ENCODE measurements at places on chromosomes 12 and 14.
A peak's percentile ranks its signal among the peaks of the same experiment; 100 is the strongest.

DNA sequence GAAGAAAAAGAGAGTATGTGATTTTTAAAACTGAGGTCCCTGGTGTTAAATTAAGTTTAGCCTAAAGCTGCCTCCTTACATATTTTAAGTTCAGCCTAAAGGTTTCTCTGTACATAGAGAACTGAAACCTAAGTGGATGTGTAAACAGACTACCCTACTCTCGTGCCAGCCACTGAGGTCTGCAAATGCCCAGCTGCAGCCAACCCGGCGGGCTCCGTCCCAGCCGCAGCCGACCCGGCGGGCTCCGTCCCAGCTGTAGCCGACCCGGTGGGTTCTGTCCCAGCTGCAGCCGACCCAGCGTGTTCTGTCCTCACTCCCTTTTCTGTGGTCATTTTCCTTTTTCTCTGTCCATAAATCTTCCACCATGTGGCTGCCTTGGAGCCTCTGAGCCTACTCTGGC is 97.2 kb upstream of the SFSWAP start:
- DNase-seq = no peak

DNA sequence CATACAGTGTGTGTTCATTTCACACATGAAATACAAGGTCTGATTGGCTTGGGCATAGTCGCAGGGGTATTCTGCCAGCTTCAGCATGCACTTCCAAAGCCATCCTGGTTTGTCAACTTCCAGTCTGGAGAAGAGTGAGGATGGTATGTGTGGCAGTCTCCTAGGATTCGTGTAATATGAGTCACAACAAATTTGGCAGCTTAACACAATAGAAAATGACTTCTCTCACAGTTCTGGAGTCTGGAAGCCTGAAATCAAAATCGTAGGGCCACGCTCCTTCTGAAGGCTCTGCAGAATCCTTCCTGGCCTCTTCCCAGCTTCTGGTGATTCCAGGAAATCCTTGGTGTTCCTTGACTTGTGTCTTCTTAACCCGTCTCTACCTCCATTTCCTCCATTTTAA is 167.5 kb downstream of the PPM1H start:
- DNase-seq = no peak

DNA sequence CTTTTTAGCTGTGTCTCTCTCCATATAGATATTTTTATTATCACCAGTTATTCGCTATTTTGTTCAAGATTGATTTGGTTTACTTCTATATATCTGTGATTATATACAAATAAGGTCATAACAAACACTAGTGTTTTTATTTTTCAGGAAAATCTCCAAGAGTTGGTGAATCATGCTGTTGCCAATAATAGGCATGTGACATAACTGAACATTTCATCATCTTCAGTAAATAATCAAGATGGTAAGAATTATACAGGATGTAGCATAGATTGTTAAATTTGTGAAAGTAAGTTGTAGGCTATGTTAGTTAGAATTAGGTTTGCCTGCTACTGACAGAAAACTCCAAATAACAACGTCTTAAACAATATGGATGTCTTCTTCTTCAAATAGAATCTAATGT is 240.9 kb upstream of the PDE3A start:
- DNase-seq = no peak

DNA sequence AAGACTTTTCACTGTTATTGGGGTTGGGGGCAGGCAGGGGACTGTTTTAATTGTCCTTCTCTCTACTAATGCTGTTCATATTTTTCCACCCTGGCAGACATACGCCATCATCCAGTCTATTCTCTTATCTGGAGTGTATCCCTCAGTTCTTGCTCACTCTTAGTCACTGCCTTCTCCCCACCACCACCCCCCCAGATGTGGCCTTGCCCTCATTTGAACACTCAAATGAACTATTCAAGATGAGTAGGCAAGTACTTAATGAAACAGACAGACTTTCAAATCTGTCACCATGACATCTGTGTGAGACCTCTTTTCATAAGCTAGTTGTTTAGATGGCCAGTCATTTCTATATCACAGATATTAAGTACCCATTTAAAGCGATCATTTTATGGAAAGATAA is 10.1 kb downstream of the NUDT4 start:
- no peak for DNase-seq

- DNase-seq = no peak
Observed at GRCh38 chr14:30114051-30114450, 186.4 kb upstream of the PRKD1 start.

DNA sequence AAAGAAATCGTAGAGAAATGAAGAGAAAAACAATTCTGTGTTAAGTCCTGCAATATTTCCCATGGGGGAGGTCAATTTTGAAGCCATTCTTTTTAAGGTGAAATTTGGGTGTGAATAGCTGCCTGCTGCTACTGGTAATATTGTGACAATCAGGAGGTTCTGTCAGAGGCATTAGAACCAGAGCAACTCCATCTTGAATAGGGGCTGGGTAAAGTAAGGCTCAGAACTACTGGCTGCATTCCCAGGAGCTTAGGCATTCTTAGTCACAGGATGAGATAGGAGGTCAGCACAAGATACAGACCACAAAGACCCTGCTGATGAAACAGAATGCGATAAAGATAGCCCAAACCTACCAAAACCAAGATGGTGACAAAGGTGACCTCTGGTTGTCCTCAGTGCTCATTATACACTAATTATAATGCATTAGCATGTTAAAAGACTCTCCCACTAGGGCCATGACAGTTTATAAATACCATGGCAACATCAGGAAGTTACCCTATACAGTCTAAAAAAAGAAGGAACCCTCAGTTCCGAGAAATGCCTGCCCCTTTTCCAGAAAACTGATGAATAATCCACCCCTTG is 24.8 kb upstream of the MTHFD1 start:
- DNase-seq = no peak

DNA sequence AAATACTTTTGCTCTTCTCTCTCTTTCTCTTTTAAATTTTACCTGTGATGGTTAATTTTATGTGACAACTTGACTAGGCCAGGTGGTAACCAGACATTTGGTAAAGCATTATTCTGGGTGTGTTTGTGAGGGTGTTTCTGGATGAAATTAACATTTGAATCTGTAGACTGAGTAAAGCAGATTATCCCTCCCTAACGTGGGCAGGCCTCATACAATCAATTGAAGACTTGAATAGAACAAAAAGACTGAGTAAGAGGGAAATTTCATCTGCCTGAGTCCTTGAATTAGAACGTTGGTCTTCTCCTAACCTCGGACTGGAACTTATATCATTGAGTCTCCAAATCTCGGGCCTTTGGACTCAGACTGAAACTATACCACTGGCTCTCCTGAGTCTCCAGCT is 182.1 kb downstream of the NELL2 start:
- no peak for DNase-seq

- no peak for DNase-seq
Observed at GRCh38 chr12:31832740-31833729, 104.2 kb upstream of the AMN1 start.

GRCh38 chr12:12734561-12735071 is 17.4 kb downstream of the CDKN1B start:
- no peak for DNase-seq

DNA sequence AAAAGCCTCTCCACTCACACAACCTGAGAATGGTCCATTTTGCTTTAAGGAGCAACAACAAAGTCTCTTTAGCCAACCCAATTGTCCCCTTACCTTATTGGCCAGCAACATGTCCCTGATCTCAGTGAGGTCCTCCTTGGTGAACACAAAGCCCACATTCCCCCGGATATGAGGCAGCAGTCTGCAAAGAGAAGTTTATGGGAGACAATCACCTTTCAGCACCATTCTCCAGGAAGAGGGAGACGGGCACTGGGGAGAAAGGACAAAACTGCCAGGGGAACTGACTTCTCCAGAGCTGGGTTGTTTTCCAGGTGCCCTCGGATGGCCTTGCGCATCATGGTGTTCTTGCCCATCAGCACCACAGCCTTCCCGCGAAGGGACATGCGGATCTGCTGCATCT is 1.9 kb downstream of the RPLP0 start:
- no peak for DNase-seq

DNA sequence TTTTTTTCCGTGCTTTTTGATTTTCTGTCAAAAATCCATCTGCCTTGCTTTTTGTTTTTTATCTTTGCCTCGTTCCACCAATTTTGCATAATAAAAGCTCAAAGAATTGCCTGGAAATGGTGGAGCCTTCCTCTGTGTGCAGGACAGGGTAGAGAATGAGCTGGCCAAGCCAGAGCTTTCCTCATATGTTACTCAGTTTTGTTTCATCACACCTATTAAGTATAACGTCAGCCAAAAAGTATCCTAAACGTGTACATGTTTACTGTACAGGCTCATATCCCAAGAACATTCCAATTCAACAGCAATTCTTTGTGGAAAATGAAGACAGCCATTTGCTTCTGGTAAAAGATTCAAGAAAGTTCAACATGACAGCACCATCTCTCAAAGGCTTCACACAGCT is 191.2 kb upstream of the LMNTD1 start:
- DNase-seq = no peak

DNA sequence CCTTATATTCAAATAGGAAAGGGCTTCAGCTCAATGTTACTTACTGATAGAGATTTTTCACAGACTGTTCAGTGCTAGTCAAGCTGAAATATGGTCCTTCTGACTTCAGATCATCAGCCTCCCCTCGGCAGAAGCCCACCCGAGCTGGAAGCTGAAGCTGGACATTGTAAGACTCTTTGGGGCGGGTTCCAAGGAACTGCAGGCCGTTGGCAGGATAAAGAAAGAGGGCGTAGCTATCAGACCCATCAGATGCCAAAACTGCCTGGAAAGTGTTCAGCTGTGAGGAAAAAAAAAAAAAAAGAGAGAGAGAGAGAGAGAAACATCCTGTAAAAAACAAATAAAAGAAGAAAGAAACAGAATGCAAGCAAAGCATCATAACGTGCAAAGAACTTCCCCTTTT is 8.8 kb downstream of the NID2 start:
- peak; percentile 77 for DNase-seq

DNA sequence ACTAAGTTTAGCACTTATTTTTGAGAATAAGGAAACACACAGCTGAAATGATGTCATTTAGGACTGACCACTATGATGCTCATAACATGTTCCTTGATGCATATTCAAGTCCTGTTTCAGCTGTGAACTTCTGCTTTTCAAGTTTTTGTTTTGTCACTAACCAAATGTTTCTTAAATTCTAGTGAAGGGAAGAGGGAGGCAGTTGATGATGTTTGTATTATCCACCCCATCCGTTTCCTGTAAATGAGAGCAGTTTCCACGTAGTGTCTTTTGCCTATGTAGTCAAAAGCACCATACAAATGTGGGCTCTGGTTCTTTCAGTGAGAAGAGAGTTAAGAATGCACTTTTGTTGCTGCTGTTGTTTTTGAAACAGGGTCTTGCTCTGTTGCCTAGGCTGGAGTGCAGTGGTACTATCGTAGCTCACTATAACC is 491.8 kb downstream of the PCNX1 start:
- DNase-seq = no peak

- no peak for DNase-seq
Observed at GRCh38 chr12:2683283-2684025, 111.3 kb upstream of the FKBP4 start.

GRCh38 chr12:15208140-15208539 is 13.1 kb downstream of the RERG start:
- DNase-seq = no peak
